ENCODE measurements at places on chromosomes 4 and X.

- DNase-seq, result peak; percentile 39
These were observed 14.0 kb upstream of the CDKN2AIP start for GRCh38 chr4:183430317-183430993.

GRCh38 chrX:276581-277201 is 4.5 kb upstream of the PLCXD1 start:
- no peak for DNase-seq

GRCh38 chr4:140151699-140152012 is 2.3 kb downstream of the MAML3 start:
- peak; percentile 89 for DNase-seq

GRCh38 chr4:69818060-69818639 is 41.8 kb downstream of the SULT1E1 start:
- DNase-seq, result no peak

DNA sequence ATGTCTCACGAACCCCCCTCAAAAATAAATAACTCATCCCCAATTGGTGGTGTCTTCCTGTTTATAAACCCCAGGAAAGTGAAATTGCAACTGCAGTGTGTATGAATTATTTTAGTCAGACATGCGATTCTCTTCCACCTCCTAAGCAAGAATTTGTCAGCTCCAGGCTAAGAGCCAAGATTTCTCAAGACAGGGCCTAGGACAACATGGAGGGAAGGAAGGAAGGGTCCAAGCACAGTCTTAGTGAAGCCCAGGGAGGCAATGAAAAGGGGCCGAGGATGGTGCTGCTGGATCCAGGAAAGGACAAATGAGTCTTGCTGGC is 20.0 kb downstream of the SH3KBP1 start:
- no peak for DNase-seq

GRCh38 chr4:172983014-172983413 is 185.6 kb upstream of the GALNT7 start:
- DNase-seq, result no peak

DNA sequence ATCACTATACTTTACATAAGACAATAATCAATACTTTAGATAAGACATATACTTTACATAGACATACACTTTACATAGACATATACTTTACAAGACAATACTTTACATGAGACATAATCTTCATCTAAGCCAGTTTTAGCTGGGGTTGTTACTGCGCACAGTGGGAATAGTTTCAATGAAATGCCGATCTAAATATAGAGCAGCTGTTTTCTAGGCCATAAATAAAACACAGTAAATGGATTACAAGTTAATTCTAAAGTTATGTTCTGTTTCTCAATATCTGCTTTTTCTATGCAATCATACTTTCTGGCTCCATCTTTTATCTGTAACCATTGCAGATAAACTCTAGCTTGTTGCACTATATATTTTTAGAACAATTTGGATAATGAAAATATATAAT is 1470.6 kb upstream of the PABPC4L start:
- no peak for DNase-seq

DNA sequence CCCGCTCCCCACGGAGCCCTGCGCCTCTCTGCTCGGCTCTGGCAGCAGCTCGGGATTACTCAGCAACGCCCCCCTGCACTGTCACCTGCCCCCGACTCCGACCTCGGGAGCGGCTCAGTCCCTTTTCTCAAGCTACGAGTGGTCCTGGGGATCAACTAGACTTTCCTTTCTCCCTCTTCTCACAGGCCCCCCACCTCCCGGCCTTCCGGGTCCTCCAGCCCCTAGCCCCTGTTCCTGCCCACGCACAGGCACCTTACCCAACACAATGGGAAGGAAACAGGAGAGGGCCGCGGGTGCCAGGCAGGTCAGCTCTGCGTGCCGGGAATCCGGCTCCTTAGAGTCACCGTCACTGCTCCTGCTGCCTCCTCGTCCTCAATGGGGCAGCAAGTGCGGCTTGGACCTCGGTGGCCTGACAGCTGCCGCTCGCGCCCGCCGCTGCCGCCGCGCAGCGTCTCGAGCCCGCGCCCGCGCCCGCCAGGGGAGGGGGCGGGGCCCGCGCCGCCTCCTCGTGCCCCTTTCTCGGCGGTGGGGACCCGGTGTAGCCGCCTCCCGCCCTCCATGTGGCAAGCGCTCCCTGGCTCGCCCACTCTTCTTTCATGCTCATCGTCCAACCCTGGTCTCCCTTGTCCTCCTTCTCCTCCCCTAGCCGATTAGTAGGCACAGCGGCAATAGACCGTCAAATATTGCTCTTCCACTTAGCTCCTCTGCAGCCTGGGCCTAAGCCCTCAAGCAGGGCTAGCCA is at the start of gene RAB9B:
Gene RAB9B (minus strand): TSS at position 455 of the 742 bp plus-strand sequence. CDS start 6,473 bp downstream, outside the sequence.
- peak; percentile 60 for DNase-seq

GRCh38 chrX:42943051-42943974 is 165.3 kb upstream of the PPP1R2C start:
- DNase-seq, result peak; percentile 24

DNA sequence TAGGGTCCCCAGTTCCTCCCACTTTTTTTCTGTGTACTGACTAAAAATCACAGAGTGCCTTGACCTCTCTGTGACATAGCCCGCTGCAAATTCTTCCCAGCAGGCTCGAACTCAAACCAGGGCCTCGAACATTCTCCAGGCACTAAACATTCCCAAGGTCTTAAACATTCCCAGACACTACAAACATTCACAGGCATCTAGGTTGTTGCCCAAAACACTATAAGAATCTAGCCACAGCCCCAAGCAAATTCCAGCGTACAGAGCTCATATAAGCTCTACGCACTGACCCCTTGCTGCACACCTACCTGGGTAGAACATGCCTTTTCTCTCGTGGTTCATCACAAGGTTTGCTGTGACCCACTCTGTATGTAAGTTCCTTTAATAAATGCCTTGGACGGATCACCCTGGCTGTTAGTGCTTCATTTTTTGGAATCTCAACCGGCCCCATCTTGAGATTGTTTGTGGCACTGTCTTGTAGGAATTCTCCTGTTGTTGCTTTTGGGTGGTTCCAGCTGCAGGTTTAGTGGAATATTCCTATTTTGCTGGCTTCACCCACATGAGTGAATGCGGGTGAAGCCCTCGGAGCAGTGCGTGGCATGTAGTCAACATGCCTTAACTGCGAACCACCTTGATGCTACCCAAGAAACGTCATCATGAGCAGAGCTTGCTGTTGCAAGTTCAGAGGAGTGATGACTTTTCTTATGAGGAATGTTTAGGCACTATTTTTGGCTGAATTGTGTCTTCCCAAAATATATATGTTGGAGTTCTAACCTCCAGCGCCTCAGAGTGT is 230.0 kb downstream of the HS3ST1 start:
- no peak for DNase-seq

- no peak for DNase-seq
These were observed 738.0 kb upstream of the PITX2 start for GRCh38 chr4:111360906-111361305.

DNA sequence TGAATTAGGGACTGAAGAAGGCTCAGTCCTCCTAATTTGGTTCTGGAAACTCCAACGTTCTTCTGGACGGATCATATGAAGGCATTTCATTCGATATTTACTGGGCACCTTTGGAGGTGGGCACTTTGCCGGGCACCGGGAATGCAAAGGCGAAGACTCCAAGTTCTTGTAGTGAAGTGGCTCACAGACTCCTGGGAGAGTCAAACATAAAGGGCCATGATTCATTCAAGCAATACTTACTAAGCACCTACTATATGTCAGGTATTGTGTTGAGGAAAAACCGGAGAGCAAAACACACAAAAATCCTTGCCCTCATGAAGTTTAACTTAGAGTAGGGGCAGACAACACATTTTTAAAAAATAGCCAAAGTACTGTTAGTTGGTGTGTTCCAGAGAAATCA is 17.0 kb upstream of the ERCC6L start:
- no peak for DNase-seq

DNA sequence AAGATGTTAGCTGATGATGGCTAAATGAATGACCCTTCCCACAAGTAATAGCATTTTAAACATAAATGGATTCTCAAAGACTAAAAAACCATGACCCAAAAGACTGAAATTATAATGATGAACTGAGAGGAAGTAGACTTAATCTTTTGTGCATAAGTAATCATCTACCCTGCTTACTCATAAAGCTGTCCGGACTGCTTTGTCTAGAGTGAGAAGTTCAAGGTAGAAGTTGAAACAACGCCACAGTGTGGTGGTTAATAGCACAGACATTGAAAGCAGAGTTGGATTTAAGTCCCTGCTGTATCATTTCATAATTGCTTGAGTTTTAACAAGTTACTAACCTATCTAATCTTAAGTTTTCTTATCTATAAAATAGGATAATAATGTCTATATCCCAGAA is 346.6 kb downstream of the CENPC start:
- no peak for DNase-seq

DNA sequence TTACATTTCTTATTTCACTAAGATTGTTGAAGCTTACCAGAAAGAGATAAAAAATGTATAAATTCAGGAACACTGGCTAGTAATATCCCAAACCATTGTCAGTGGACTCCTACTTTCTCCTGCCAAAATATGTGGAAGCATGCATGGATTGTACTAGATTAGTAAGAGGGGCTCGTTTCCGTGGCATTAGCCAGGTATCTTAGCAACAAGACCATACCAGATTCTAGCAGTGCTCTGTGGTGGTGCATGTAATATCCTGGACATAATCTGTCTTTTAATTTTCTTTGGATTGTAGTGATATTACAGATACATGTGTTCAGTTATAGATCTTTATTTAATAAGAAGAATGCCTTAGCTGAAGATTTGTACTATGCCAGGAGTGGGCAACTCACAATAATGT is 371.9 kb upstream of the PITX2 start:
- no peak for DNase-seq

DNA sequence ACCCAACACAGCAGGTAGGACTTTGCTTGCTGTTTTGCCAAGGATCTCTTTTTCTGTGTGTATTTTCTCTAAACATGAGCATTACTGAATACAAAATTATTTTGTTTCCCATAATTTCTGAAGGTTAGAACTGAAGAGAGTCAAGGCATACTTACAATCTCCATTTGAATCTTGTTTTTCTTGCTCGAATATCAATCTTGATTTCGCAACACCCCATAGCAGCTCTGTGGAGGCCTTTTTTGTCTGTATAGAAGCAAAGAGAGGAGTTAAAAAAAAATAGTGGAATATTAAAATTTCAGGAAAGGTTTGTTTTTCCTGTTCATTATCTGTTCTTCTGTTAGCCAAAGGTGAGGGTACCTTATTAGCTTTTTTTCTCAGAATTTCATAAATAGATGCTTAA is 92.9 kb downstream of the TNIP2 start:
- no peak for DNase-seq

DNA sequence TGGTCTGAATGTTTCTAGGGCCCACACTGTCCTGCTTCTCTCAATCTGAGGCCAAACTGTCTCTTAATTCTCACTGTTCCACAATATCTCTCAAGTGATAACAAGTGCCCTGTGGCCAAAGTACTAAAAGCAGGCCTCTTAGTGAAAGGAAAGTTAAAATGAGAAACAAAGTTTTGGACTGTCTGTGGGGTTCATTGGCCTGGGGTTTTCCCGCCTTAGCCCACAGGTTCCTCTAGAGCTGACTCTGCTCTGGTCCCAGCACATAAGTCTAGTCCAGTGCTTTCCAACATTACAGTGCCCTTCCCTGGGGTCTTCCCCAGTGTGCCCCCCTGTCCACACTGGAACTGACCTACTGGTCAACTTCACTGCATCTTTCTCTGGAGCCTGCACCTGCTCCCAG is 6.3 kb downstream of the MAGEB1 start:
- no peak for DNase-seq

- DNase-seq, result peak; percentile 58
These were observed 13.1 kb upstream of the G3BP2 start for GRCh38 chr4:75686346-75686745.

- peak; percentile 12 for DNase-seq
These were observed 807 bp downstream of the PGRMC1 start for GRCh38 chrX:119236623-119237561.

DNA sequence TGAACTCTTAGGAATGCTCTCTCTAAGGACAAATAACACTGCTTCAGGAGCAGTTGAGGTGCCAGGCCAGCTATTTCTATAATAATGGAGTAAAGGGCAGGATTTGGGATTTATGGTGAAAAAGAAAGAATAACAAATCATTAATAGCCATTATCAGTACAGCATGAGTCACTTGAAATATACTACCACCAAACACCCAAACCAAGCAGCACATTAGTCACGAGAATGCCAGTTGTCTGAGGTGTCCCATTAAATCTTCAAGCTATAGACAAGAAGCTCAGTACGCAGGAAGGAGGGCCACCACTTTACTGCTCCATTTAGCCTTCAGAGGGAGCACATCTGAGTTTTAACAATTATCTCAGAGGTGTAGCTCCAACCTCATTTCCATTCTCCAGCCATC is 106.8 kb upstream of the MAGEA10 start:
- DNase-seq, result no peak

Data from naive thymus-derived CD8-positive, alpha-beta T cell (primary cell).